NCI-H2171 (cell line): ENCODE measurements at places on chromosomes 1 and 21.

GRCh38 chr1:47913225-47913823, 83.9 kb downstream of the TRABD2B start:
- no peak for DNase-seq

GRCh38 chr1:237226177-237226944, 184.4 kb downstream of the RYR2 start:
- DNase-seq: no peak

DNA sequence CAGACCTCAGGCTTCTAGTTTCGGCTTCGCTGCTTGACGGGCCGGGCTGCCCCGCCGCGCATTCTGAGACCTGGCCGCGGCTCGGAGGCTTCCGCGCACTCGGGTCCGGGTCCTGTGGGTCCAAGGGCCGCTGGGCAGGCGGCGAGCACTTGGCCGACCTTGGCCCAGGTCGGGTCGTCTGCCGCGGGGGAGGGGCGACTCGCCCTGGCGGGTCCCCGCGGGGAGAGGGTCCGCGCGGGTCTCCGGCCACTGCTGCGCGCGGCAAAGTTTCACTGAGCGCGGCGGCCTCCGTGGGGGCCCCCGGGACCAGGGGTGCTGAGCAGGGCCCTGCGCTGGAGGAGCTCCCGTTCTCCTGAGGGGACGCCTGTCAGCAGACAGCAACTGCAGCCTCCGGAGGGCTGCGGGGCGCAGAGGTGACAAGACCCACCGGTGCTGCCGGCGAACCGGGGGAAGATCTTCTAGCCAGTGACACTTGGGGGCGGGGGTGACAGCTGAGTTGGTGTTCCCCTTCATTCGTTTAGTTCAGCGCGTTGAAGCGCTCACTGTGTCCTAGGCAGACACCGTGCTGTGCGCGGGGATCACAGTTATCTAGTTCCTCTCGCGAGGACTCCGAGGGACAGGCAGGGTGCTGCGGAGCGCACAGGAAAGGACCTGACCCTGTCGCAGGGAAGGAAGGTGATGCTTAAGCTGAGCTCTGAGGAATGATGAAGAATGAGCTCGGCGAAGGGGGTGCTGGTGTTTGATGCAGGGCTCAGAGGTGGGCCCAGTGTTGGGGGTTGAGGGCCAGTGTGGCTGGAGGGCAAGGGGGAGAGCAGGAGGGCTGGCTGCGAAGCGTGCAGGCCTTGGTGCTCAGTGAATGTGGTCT, 725 bp downstream of the MTFR1L start:
- peak; percentile 36 for DNase-seq

- DNase-seq: no peak
Observed at GRCh38 chr1:203451836-203452784, 23.5 kb upstream of the PRELP start.

GRCh38 chr1:88990426-88990825, 2.0 kb downstream of the KYAT3 start:
- no peak for DNase-seq

- DNase-seq: no peak
Observed at GRCh38 chr1:181655756-181656155, 172.4 kb downstream of the CACNA1E start.

- no peak for DNase-seq
Observed at GRCh38 chr1:41368801-41369200, 7.6 kb downstream of the FOXO6 start.

DNA sequence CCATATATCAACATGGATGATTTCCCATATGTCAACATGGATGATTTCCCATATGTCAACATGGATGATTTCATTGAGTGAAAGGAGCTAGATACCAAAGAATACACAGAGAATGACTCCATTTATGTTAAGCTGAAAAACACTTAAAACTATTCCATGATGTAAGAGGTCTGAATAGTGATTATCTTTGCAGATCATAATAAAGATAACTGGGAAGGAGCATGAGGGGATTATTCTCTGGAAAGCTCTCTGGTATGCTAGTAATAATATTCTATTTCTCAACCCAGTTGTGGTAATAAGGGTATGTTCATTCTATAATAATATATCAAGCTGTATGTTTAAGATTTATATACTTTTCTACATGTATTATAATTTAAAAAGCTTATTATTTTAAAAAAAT, 14.1 kb downstream of the SYNJ1 start:
- DNase-seq: no peak
